Activated naive CD4-positive, alpha-beta T cell treated with anti-CD3 and anti-CD28 coated beads for 36 hours (primary cell): ENCODE measurements at places on chromosomes 5 and 9.
A peak's percentile ranks its signal among the peaks of the same experiment; 100 is the strongest.

DNA sequence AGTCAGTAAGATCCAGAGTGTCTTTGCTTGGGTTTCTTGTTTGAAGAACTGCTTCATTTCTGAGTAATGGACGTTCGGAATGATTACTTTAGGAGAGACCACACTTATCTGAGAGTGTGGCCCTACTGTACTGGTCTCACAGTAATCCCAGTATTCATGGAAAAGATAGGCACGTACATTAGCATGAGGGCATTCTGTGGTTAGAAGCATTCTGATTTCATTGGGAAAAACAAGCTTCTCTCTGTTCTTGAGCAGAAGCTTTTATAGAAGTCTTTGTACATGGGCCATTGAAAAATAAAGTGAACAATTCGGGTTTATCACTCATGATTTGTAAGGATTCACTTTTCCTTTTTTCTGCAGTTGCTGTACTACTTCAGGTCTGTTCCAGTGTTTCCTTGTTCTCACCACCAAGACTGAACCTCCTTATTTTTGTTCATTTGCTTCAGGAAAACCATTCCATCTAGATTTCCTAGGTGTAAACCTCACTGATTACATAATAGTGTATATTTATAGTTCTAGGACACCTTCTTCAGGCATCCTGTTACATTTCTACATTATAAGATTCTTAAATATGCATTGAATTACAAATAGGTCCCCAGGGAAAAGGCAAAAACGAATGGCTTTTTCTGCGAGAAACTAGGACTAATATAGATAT lies 10.1 kb downstream of the TGFBR1 start:
- DNase-seq, result no peak

GRCh38 chr9:36928670-36929349 lies 105.3 kb downstream of the PAX5 start:
- DNase-seq, result peak; percentile 75

GRCh38 chr5:158910782-158911692 lies 188.7 kb downstream of the EBF1 start:
- peak; percentile 10 for DNase-seq

- no peak for DNase-seq
Measured at GRCh38 chr9:98049288-98050072, 7.1 kb upstream of the NANS start.

DNA sequence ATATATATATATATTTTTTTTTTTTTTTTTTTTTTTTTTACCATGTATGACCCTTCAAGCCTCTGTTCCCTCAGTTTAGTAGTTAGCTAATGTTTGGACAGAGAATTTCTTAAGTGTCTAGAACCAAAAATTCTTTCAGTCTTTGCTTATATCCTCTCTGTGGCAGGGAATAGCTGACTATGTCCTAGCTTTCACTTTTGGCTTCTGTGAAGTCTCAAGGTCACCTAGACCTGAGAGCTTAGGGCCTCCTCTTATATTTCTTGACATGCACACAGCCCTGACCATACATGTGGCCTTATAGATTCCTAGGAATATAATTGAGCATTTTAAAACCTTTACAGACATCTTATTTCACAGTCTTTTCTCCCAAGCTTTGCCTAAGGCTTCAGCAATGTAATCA lies 930.8 kb upstream of the CDH9 start:
- no peak for DNase-seq

GRCh38 chr5:93599399-93600120 lies 16.5 kb downstream of the NR2F1 start:
- no peak for DNase-seq

- DNase-seq, result no peak
Measured at GRCh38 chr9:125043631-125044030, 99.7 kb downstream of the SCAI start.

- no peak for DNase-seq
Measured at GRCh38 chr9:114413861-114414301, 26.1 kb upstream of the AKNA start.
